ENCODE measurements at places on chromosomes 5 and 9.
A peak's percentile ranks its signal among the peaks of the same experiment; 100 is the strongest.

GRCh38 chr5:134176511-134177368, at the start of gene SKP1:
Gene SKP1, minus strand, starts transcription at chr5:134176950. Its CDS starts 2,928 bp downstream, at chr5:134174022.
- peak; percentile 75 for DNase-seq

DNA sequence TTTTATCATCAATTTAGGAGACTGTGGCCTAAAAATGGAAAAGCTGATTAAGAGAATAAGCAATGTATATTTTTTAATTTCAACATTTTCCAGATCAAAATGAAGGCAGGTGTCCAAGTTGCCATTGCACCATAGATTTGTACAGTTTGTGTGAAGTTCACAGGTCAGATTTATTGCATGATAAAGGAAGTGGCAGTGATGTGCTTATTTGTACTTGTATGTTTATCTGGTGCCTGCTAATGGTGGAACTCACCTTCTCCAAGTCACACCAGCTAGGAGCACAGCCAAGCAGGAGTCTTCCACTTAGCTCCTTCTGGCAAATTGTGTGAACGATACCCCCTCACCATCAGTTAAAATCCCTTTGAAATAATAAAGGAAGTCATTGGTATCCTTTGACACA, 37.8 kb upstream of the ANKRD31 start:
- no peak for DNase-seq

DNA sequence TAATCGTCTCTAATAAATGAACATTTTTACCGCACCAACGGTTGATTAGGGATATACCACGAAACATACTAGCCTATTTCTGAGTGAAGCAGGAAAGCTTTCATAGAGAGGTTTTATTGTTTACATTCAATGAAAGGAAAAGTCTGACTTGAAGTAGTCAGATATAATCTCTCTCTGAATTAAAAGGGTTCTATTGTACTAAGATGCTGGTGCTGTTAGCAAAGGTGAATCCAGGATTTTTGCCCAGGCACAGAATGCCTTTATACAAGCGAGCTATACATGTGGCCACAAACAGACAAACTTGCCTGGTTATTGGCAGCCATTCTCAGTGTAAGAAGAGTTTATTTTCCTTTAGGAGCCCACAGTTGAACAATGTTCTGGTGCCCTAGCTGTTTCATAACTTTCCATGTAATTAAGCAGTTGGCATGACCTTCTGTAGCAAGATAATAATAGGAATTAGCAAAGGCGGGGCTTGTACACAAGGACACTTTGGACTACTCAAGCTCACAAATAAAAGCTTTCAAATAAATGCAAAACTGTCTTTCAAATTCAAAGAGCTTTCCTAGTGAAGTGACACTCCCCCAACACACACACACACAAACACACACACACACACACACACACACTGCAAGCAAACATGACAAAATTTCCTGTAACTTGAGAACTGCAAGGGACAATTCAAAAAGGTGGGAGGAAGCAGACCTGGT, 198.7 kb upstream of the MAP3K1 start:
- no peak for DNase-seq

- no peak for DNase-seq
Observed at GRCh38 chr5:180153099-180153498, 55.9 kb downstream of the RASGEF1C start.

- no peak for DNase-seq
Observed at GRCh38 chr5:120016717-120017382, 387.5 kb downstream of the FAM170A start.
